ENCODE measurements at places on chromosomes 4 and X.

DNA sequence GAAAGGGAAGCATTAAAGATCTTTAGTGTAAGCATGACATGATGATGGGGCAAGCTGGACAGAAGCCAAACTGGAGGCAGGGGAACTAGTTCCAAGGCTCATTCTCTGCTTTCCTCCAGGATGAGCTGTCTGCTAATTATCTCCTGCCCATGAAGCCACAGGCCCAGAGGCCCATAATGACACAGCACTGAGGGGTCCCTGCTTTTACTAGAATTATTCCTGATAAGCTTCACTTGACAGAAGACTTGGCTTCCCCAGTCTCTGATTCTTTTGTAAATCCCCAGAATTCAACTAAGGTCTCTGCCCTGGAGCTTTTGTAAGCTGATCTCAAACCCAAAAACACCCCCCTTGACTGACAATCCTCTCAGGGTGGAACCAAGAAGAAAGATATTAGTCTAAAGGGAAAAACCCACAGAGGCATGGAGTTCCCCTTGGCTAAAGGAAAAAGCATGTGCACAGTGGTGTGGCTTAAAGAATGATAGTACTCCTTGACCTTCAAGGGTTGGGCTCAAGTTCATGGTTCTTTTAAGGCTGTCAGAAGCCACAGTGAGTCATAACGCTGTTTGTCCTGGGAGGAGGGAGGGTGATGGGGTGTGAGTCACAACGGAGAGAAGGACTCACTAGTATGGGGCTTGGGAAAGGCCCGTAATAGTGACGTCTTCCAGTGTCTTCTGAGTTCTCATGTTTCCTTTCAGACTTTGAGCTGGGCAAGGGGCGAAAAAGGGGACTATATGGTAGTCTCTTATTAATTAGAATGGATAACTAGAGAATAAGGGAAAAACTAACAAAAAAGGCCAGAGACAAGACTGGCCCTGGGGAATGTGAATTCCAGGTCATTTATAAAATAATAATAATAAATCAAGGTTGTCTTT lies 146.0 kb upstream of the CPEB2 start:
- DNase-seq, result no peak

DNA sequence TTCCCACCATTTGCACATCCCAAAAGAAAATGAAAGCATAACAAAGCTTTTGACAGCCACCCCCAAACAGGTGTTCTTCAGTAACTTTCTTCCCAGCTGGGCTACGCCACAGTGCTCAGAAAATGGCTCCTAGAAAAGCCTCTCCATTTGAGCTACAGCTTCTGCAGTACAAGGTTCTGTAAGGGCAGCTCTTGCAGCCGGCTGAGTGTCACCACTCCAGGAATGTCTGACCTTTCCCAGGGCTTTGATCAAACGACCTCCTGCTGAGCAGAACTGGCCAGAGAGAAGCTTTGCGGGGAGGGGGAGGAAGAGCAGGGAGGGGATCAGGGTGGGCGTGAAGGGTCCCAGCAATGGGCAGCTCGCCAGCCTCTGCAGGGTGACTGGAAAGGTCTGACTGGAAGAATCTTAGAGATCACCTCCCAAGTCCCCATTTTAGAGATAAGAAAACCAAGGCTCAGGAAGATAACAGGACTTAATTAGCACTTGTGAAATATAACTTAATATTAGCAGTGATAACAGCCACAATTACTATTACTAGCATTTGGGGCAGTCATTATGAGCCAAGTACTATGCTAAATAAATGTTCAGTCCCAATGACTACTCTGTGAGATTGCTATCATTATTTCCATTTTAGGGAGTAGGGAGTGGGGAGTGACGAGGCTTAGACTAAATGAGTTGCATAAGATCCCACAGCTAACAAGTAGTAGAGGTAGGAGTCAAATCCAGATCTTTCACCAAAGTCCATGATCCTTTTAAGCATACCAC lies 51.1 kb downstream of the LEF1 start:
- DNase-seq, result no peak

DNA sequence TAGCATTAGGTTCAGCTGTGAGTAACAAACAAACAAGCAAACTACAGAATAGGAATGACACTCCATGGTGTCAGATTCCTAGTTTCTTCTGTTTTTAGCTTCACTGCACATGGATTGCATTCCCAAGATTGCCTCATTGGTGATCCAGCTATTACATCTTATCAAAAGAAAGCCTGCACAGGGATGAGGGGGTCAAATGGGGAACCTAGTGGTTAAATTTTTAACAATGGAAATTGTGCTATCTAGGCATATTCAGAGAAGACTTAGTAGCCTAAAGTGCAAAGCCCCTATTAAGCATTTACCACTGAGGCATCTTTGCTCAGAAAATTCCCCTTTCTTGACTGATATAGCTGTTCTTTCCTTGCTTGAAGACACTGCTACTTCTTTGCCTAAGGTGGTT lies 3.9 kb upstream of the TTC29 start:
- no peak for DNase-seq

- DNase-seq, result no peak
These were observed 195.0 kb upstream of the CLNK start for GRCh38 chr4:10879411-10880110.

GRCh38 chrX:19698122-19698521 lies 182.8 kb upstream of the MAP3K15 start:
- DNase-seq, result no peak

DNA sequence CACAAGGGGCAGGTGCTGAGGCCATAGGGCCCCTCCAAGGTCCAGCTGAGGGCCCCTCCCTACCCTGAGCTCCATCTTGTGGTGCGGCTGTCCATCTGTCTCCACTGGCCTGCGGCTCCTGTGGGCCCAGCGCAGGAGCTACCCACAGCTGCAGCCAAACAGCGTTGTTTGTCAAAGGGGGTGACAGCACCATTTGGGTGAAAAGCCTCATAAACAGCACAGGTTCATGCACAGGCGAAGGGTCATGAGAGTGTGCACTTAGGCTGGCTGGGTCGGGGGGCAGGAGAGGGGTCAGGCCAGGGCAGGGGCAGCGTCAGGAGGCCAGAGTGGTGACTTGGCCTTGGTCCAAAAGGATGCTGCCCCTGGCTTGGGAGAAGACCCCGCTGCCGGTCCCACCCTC lies 32.3 kb downstream of the BLOC1S4 start:
- DNase-seq, result no peak

Measured in CD4-positive, alpha-beta T cell (primary cell).